ENCODE measurements at places on chromosomes 3 and 15.

- peak; percentile 4 for DNase-seq
These were observed 201.2 kb downstream of the RPLP1 start for GRCh38 chr15:69653846-69654245.

DNA sequence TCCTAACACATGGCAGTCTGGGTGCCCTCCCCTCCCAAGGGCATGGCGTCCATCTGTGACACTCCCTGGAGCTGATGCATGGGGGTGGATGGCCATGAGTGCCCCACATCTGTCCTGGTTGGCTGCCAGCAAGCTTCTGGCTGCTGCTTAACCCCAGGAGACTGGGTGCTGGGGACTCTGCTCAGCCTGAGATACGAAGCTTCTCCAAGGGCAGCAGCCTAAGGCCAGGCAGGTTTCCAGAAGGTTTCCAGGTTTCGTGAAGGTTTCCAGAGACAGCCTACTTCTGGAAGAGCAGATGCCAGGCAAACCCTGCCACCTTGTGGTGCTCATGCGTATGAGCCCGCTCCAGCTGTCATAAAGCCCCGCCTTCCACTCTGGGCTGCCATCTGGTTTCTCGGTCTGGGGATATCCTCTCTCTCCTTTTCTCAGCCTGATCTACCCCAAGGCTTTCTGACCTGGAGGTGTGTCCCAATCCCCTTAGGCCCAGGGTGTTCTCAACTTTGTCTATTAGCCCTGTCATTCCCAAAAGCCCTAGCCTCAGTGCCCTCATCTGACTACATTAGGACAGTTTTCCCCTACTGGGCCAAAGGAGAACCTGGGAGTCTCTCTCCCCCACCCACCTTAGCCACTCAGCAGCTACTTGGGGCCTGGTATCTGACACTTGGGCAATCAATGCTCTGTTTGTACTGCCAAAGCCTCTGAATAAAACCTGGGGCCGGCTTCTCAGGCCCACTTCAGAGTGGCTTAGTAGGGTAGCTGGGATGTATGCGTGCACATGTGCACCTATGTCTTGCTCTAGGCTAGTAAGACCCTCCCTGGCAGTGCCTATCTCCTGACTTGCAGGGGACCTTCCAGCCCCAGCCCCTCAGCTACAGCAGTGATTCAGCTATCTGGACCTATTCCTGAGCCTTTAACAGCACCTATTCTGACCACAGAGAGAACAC, 12.0 kb downstream of the MRPL46 start:
- peak; percentile 58 for DNase-seq

- no peak for DNase-seq
These were observed 21.2 kb downstream of the PXK start for GRCh38 chr3:58353722-58354553.

- no peak for DNase-seq
These were observed 5.3 kb downstream of the POU1F1 start for GRCh38 chr3:87270908-87271700.

DNA sequence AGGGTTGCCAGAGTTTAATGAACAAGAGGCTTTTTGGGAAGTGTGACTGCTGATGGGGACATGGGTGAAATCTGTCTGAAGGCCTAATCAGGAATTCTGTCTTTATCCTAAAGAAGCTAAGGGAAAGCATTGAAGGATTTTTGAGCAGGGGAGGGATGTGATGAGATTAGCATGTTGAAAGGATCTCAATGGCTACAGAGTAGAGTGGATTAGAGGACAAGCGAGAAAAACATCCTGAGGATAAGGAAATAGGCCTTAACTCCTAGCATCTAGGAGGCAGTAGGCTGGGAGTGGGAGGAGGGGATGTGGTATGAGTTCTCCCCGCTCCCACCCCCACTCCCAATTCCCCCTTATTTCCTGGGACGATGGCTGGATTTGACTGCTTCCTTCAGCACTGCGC, 35.1 kb upstream of the SNTN start:
- DNase-seq: no peak

GRCh38 chr15:59185725-59186124, 20.9 kb upstream of the LDHAL6B start:
- DNase-seq: no peak

- no peak for DNase-seq
These were observed 139.6 kb upstream of the CGNL1 start for GRCh38 chr15:57236561-57237300.

DNA sequence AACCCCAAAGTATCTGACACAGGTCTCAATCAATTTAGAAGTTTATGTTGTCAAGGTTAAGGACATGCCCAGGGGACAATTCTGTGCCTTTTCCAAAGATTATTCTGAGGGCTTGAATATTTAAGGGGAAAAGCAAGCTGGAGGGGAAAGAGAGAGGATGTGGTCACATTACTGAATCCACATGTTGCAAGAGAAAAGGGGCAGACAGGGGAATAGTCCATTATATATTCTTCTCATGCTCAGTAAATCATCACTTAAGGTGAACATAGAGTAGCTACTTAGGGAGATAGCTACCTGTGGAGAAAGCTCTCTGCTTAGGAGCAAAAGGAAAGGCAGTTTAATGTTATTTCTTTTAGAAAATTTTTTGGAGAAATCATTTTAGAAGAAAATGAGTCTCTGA, 751.6 kb downstream of the SI start:
- no peak for DNase-seq

GRCh38 chr3:179677884-179678283, 25.0 kb downstream of the USP13 start:
- no peak for DNase-seq

- no peak for DNase-seq
These were observed 177.3 kb downstream of the NFKBIZ start for GRCh38 chr3:102026656-102027055.

DNA sequence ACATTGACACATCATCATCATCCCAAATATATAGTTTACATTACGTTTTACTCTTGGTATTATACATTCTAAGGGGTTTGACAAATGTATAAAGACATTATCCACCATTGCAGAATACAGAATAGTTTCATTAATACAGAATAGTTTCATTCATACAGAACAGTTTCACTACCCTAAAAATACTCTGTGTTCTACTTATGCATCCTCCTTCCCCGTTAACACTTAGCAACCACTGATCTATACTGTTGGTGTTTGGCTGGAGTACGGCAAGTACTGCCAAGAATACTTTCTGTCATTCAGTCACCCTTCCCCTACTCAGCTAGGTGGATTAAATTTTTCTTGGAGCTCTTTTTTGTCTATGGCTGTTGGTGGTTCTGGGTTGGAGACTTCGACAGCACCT, 33.4 kb downstream of the LEKR1 start:
- DNase-seq: no peak

- DNase-seq: no peak
These were observed 104.9 kb downstream of the TPRG1 start for GRCh38 chr3:189276444-189277219.

- peak; percentile 30 for DNase-seq
These were observed 64.2 kb upstream of the CMSS1 start for GRCh38 chr3:99753268-99753975.

DNA sequence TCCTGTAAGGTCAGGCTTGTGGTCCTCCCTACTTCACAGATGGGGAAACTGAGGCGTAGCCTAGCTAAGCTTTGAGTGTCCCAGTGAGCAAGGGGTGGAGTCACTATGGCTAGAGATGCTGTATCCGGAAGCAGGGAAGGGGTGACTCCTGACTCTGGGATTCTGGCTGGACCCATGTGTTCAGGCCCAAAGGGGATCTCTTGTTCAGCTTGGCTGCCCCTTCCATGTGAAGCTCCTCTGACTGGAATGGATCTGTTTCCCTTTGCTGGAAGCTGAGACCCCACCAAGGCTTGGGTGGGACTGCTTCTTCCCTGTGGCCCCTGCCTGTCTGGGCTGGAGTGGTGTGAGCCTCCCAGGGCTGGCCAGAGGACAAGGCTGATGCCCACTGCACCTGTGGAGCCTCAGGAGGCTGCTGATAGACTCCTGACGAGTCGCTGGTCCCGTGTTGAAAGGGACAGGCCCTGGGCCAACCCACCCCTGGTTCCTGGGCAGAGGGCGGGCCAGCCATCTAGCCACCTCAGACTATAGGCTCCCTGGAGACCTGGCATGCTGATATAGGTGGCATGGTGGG, 1.0 kb downstream of the MAPKAPK3 start:
- DNase-seq: peak; percentile 52

DNA sequence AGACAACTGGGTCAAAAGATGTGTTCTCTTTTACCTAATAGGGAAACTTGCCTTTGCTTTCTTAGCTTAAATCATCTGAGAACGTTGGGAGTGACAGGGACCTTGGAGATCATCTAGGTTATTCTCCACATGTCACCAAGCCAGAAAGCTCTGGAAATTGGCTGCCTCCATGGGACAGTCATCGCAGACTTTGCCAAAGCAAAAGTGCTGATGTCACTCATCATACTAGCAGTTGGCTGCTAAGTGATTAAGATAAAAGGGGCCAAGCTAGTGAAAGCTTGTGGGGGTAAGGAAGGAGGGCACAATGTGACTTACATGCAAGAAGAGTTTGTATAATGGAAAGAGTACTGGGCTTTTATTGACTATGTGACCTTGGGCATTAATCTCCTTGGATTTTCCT, 198.0 kb upstream of the PFN2 start:
- no peak for DNase-seq

- no peak for DNase-seq
These were observed 61.7 kb downstream of the TGFBR2 start for GRCh38 chr3:30668051-30668609.

DNA sequence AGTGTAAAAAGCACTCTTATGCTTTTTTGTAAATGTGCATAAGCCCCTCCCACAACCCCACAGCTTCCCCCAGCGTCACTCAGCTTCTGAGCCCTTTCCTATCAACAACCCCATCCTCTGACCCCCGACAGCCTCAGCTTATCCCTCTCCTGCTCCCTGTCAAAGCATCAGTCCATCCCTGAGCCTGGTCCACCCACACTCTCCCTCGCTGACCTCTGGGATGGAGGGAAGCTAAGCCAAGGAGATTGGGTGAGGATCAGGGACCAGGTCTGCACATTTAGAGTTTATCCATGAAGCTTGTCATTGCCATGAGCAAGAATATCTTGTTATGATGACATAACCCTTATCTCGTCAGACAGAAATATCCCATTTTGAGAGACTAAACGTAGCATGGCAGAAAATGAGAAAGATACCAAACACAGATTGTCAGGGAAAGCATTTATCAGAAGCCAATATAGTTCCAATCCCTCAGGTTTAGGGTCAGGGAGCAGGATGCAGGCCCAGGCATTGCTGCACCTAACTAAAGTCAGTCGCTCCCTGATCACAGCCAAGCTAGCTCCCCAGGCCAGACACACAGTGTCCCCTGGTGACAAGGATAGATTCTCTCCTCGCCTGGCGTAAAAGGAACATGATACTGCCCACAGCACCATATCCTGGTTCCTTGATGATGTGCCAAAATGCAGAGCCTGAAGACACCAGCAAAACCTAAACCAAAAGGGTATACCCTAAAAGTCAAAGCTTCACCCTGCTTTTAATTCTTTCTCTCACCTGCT, 66.9 kb downstream of the DCLK3 start:
- no peak for DNase-seq

DNA sequence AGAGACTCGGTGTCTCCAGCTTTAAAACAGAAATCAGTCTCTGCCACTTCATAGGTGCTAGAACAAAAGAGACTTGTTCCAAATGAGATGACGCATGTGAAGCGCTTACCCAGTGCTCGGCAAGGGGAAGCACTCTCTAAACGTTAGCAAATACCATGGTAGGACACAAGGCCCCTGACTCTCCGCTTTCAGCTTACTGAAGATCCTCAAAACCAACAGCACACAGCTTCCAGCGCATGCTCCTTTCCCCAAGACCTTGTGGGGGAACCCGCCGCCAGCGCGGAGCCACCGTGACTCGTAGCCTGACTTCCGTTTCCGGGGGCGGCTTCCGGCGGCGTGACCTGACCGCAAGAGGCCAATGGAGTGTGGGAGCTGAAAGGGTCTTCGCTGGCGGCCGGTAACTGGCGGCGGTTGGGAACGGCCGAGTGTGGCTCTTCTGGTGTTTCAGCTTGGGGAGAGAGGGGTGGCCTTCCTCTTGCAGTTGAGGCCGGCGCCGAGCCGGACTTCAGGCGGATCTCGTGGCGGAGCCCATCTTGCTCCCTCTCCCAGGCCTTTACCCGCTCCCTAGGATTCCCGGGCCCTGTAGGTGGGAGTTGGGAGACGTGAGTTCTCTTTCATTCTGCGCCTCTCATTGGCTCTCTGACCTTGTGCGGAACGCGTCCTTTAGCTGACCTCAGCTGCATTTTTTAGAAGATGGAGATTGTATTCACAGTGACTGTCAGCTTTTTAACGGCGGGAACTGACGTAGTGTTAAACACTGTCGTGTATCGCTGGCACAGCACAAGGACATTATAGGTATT, at the start of gene THUMPD3:
Gene THUMPD3 (plus strand): TSS at position 324 of the 800 bp plus-strand sequence. CDS start 2,015 bp downstream, outside the sequence.
- DNase-seq: peak; percentile 96

DNA sequence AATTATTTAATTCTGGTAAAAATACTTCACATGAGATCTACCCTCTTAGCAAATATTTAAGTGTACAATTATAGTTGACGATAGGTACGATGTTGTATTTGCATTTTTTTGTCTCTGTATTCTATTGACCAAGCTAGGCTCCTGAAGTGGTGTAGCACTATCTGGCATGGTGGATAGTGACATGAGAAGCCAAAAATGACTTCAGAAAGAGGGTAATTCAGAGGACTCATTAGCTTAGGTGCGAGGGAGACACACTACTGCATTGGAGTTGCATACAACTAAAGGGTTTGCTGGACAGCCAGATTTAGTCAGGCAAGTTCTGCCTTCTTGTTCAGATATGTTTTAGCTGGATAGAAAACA, 50.6 kb downstream of the KBTBD8 start:
- DNase-seq: no peak

DNA sequence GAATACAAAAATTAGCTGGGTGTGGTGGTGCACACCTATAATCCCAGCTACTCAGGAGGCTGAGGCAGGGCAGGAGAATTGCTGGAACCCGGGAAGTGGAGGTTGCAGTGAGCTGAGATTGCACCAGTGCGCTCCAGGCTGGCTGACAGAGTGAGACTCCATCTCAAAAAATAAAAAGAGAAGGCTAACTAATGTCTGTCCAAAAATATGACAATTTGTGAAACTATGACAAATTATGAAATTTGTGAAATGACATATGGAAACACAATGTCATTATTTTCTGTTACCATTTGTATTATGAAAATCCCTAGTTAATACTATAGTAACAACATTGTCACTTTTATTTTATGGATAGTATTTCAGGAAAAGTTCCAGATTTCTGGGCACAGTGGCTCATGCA, 1306.3 kb upstream of the EPHA6 start:
- DNase-seq: no peak

GRCh38 chr15:62391641-62392262, 226.7 kb upstream of the C2CD4B start:
- DNase-seq: peak; percentile 65

- DNase-seq: no peak
These were observed 12.4 kb downstream of the IREB2 start for GRCh38 chr15:78450285-78450858.
